ENCODE measurements at places on chromosomes 5 and 9.

GRCh38 chr5:155475318-155475717 is 461.8 kb downstream of the KIF4B start:
- no peak for DNase-seq

GRCh38 chr9:136995772-136996311 is 526 bp downstream of the CLIC3 start:
- DNase-seq, result no peak

DNA sequence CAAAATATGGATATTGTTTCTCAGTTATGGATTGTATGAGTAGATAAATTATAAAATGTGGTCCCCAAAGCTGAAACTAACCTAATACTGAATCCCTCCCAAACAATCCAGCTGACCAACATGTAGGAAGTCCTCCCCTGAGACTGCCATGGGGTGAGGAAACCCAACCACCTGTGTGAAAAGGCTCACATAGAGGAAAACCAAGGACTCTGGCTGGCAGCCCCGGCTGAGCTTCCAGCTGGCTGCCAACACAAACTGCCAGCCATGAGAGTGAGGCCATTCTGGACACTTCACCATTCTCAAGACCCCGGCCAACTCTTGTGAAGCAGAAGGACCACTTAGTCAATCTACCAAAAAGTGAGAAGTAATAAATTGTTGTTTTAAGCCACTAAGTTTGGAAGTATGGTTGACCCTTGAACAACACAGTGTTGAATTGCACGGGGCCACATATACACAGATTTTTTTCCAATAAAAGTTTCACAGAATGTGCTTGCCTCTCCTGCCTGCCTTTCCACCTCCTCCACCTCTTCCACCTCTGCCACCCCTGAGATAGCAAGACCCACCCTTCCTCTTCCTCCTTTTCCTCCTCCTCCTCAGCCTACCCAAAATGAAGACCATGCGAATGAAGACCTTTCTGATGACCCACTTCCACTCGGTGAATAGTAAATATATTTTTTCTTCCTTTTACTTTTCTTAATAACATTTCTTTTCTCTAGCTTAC is 15.3 kb upstream of the NRG2 start:
- DNase-seq, result no peak

DNA sequence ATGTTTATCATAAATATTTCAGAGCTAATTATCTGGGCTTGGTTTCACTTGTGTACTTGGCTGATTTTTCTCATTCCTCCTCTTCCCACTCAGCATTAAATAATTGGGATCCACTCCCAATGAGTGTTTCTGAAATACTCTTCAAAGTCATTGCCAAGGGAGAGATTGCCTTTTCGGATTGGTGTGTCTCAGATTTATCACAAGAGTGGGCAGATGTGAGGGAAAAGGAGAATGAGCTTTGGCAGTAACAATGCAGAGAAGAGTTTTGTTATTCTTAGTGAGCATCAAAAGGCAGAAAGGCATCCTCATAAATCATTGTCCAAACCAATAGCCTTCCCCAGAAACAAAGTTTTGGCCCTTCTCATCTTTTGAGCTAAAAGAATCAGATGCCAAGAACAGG is 79.2 kb downstream of the SEMA5A start:
- no peak for DNase-seq

GRCh38 chr5:73304381-73304780 is 131.4 kb downstream of the TMEM174 start:
- no peak for DNase-seq

DNA sequence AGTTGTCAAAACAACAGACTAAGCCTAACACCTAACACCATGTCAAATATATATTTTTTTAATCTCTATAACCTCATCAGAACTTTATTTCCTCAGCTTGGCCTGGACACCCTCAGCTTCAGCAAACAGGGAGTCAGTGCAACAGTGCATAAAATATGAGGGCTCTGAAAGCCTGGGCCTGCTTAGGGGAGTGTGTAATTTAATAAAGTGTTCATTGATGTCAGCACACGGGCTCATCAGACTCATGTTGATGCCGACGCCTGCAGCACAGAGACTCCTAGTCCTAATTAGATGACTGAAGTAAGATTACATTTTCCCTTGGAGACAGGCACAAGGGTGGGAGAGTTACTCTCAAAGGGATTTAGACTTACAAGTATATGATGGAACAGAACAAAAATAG is 37.8 kb downstream of the CDH10 start:
- DNase-seq, result no peak

GRCh38 chr5:110441035-110441434 is 285.4 kb downstream of the TMEM232 start:
- DNase-seq, result no peak

GRCh38 chr5:76674330-76675066 is 41.4 kb upstream of the F2R start:
- DNase-seq, result no peak

DNA sequence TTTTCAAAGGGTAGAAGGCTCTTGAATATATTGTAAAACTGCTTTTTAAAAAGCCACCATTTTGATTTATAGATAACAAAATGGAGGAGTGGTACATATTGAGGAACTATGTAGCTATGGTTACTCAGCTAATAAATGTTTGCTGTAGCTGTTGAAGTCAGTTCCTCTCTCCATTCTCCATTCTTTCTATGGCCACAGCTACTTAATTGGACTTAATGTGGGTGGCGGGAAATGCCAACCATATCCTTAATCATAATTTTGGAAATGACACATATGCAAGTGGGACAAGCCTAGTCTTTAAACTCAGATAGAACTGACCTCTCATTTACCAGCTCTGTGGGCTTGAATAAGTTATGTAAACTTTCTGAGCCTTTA is 10.6 kb downstream of the CDKN2A start:
- DNase-seq, result no peak
